ENCODE measurements at places on chromosomes 12 and 14. TPM values are rescaled to one million over a fixed set of nuclear protein-coding genes. Genes with fewer than 3 reads are reported as not detected.
A peak's percentile ranks its signal among the peaks of the same experiment; 100 is the strongest.

DNA sequence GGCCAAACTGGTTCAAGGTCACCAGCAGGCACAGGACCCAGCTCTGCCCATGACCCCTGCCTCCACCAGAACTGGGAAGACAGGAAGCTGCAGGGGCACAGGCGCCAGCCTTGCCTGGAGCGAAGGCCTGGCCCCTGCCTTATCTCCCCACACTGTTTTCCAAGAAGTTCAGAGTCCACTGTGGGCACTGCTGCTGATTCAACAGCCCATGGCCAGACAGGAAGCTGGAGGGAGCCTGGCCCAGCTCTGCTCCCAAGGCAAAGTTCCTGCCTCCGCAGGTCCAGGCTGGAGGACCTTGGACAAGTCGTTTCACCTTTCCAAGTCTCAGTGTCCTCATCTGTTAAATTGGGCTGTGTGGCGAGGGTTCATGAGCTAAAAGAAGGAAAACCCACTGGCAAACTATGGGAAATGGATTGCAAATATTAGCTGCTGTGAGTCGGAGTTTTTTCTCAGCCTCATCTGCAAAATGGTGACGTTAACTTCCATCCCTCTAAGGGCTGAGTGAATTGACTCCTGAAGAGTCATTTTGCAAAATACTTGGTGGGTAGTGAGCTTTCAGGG, 1.2 kb downstream of the PHETA1 start:
- H3K4me3 ChIP-seq, result peak overlapping the region; percentile 64
- no peaks in the 10 kb centered on the region for H3K36me3 ChIP-seq
- peaks cover 12% of the 10 kb centered on the region for H3K4me1 ChIP-seq
- DNase-seq, result no peak

- no peak for DNase-seq
- peaks cover 3% of the 10 kb centered on the region for H3K36me3 ChIP-seq
- no peak overlapping the region for H3K4me3 ChIP-seq
- peaks cover 4% of the 10 kb centered on the region for H3K4me1 ChIP-seq
- no peak overlapping the region for H3K27ac ChIP-seq
Measured at GRCh38 chr12:66388517-66388916, 86.2 kb downstream of the HELB start.

DNA sequence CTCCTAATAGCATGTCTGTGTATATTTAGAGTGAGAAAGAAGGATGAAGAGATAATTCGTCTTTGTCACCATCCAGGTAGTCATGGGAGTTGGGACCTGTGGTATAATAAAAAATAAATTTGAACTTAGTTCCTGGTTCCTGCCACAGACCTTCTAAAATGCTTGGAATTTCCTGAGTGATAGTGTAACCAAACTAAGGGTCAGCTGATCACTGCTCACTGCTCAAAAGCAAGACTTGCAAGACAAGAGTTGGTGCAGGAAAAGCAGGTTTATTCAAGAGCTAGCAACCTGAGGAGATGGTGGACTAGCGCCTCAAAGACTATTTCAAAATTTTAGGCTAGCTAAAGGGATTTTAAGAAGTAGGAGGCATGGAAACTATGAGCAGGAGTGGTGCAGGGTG, 19.1 kb downstream of the ANG start:
- H3K27me3 ChIP-seq, result peaks cover 2% of the 10 kb centered on the region
- H3K4me1 ChIP-seq, result no peaks in the 10 kb centered on the region
- H3K27ac ChIP-seq, result no peak overlapping the region
- DNase-seq, result no peak

GRCh38 chr12:42756841-42757623, 167.5 kb upstream of the PRICKLE1 start:
- H3K27ac ChIP-seq, result no peak overlapping the region
- no peak for DNase-seq
- H3K4me1 ChIP-seq, result no peaks in the 10 kb centered on the region
- H3K27me3 ChIP-seq, result no peaks in the 10 kb centered on the region

DNA sequence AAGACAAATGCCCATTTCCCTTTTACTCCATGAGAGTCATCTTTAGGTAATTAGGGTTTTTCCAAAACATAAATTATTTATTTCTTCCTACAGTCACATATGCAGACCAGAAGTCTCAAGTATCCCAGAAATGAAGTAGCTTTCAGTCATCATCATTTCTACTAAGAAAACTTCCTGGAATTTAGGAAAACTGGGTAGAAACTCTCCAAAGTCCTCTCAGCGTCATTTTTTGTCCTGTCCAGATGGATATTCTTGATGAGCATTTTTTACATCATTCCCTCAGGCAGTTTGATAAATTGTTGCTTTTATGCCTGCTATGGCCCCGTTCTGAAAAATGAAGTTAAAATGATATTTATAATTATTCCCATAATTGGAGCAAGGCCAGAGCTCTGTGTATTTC, 93.9 kb upstream of the DCN start:
- H3K4me3 ChIP-seq, result no peak overlapping the region
- H3K27me3 ChIP-seq, result peaks cover 12% of the 10 kb centered on the region

- no peaks in the 10 kb centered on the region for H3K27me3 ChIP-seq
- H3K36me3 ChIP-seq, result no peaks in the 10 kb centered on the region
- no peak overlapping the region for H3K4me3 ChIP-seq
- no peak overlapping the region for H3K27ac ChIP-seq
Measured at GRCh38 chr12:16564675-16565074, 41.3 kb downstream of the LMO3 start.

Gene NXPH4
- total RNA-seq, result 0.41 TPM
